ENCODE measurements at places on chromosomes 11 and 22.
A peak's percentile ranks its signal among the peaks of the same experiment; 100 is the strongest.

DNA sequence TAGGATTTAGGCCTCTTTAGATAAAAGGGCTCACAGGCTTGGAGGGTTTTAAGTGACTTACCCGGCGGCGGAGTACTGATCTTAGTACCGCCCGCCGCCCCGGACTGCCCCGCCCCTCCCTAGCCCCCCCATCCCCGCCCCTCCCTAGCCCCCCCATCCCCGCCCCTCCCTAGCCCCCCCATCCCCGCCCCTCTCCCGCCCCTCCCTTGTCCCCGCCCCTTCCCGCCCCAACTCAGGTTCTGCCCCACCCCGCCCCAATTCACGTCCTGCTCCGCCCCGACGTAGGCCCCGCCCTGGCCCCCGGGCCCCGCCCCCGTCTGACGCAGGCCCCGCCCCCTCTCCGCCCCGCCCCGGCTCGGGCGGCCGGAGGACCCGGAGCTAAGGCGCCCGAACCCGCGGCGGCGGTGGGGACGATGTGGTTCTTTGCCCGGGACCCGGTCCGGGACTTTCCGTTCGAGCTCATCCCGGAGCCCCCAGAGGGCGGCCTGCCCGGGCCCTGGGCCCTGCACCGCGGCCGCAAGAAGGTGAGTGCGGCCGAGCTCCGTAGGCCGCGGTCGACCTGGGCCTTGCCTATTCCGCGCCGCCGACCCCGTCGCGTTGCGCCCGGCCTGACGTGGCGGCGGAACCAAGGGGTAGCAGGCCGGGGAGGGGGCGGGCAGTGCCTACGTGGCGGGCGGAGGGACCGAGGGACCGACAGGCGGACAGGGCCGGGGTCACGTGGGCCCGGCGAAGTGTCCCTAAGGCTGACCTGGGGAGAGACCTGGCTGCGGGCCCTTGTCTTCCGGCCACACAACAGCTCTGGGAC is at the start of gene SCYL1:
Gene SCYL1 (plus strand): TSS at position 343 of the 805 bp plus-strand sequence. CDS start 71 bp downstream, at position 414.
- DNase-seq: peak; percentile 82

GRCh38 chr11:33387581-33387980 is 130.4 kb downstream of the HIPK3 start:
- no peak for DNase-seq

DNA sequence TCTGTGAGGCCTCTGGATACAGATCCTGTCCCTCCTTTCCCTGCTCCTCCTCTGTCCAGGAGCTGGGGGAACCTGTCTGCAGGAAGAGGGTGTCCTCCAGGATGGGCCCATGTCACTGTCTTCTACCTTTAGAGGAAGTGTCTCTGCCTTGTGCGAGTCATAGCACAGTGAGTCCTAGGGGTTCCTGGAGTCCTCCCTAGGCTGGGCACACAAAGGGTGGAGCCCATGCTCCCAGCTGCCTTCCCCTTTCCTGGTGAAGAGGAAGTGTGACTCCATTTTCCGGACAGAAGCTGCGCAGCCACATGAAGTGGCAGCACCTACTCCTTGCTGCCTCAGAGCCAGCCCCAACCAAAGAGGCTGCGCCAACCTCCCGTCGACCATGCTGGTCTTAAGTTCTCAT is 112.2 kb downstream of the CTTN start:
- DNase-seq: no peak

- no peak for DNase-seq
Measured at GRCh38 chr11:69227271-69227670, 66.7 kb upstream of the MYEOV start.

- no peak for DNase-seq
Measured at GRCh38 chr11:19711911-19712280, 741 bp upstream of the NAV2 start.

DNA sequence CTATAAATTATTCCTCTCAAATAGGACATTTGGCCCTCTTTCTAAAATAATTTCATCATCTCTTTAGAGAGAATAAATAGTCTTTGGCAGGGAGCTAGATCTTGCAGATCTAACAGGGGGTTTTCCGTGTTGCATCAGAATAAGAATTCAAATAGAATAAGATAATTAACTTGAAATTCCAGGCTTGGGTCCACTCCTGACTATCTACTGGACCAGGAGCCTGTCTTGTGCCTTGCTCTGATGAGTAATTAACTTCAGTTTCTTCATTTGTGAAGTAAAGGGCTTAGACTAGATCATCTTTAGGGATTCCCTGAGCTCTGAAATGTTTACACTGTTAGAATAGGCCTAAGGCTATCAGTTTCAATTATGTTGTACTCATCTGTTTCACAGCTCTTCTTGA is 23.5 kb upstream of the TMEM123 start:
- DNase-seq: no peak

GRCh38 chr22:37459206-37459605 is 27.0 kb downstream of the MFNG start:
- no peak for DNase-seq

DNA sequence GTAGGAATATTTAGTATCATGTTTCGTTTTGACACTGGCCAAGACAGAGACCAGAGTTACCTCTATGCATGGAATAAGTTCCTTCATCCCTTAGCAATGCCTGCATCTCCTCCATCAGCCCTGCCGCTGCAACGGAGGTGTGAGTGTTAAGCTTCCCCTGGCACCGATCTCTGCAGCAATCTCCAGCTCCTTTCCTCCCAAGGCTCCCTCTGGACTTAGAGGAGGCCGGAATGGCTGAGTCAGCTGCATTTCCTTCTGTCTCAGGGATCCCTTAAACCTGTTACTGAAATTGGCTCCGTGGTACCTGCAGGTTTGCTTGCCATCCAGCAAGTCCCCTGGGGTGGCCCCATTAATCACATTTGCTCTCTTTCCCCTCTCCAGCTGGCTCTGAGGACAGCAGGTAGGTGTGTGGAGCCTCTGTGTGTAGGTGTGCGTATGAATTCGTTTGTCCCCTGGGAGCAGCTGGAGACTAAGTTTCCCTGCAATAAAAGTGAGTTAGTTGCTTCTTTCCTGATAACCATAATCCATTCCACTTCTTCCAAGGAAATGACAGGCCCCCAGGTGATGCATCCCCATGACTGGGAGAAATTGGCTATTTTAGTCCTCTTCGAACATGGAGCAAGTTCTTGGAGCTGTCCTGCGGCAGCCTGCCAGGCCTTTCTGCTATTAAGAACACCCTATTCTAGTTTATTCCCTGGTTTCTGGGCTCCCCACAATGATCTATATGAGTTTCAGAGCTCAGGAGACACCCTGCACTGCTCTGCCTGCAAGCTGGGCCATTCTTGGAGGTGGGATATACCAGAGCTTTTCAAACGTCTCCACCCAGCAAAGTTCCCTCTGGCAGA is 457.2 kb upstream of the CADM1 start:
- no peak for DNase-seq

- DNase-seq: no peak
Measured at GRCh38 chr11:1196516-1197391, 26.1 kb upstream of the MUC5B start.

- no peak for DNase-seq
Measured at GRCh38 chr11:111044751-111045406, 200.6 kb upstream of the POU2AF2 start.

- no peak for DNase-seq
Measured at GRCh38 chr11:120931057-120931779, 92.7 kb upstream of the TBCEL start.
